ENCODE measurements at places on chromosomes 13 and 19.

DNA sequence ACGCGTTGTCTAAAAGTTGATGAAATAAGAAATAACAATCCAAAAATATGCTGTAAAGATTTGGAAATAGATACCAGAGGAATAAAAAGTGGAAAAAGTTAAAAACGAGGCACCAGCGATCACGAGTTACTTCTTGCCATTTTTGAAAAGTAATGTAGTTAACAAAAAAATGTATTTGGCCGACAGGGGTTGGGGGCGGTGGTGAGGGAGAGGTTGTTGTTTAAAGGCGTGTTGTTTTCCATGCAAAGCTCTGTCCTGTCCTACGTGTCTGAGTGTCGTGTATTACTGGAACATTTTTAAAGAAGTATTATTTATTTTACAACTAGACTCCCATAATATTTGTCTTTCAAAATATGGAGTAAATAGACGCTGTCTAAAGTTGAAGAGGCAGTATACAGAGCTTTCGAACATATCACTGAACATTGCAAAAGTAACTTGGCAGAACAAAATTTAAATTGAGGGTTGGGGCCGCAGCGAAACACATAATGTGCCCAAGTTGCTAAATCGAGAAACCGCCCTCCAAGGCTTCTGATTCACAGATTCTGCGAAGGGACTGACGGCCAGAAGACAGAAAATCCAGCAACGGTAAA is 823 bp downstream of the FBXO17 start:
- DNase-seq = no peak

DNA sequence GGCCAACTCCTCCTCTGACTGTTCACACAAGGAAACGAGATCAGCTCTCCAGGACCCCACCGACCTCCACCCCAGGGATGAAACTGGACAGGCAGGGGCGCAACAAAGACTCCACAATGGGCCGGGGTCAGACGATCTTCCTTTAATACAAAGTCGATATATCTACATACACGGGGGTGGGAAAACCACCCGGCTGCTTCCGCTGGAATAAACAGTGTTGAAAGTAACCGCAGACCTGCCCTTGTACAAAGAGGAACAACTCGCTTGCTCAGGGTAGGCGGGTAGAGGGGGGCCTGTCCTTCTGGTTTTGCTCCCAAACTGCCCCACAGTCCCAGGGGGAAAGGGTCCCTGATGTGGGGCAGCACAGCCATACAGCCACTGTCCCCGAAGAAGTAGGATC is 135.2 kb downstream of the PTPRS start:
- no peak for DNase-seq

DNA sequence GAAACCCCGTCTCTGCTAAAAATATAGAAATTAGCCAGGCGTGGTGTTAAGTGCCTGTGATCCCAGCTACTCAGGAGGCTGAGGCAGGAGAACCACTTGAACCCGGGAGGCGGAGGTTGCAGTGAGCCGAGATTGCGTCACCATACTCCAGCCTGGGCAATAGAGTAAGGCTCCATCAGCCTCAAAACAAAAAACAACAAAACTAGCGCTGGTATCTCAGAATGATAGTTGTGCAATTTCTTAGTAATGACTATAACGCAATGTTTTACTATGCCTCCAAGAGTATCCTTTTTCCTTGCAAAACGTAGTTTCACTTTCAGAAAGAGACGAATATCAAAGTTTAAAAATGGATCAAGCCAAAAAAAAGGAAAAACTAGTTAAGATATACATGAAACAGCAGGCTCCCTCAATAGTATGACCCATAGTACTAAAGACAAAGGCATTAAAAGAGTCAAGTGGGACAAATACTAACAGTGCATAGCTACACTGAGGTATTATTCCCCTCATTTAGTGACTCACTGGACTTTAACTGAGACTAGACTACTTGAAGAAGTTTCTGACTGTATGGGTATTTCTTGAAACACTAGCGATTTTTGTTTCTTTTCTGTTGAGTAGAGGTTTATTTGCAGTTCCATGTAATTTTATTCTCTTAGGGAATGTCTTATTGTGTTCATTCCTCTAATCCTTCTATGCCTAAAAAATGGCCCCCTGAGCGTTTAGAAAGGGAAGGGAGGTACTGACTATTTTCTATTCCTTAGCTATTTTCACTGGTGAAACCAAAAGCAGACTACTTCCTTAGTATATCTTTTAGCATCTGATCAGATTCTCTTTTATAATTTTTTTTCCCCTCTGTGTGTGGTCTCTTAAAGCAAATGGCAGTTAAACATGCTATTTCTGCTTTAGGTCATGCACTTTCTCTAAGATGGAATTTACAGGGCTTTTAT is 10.4 kb upstream of the ITM2B start:
- no peak for DNase-seq

DNA sequence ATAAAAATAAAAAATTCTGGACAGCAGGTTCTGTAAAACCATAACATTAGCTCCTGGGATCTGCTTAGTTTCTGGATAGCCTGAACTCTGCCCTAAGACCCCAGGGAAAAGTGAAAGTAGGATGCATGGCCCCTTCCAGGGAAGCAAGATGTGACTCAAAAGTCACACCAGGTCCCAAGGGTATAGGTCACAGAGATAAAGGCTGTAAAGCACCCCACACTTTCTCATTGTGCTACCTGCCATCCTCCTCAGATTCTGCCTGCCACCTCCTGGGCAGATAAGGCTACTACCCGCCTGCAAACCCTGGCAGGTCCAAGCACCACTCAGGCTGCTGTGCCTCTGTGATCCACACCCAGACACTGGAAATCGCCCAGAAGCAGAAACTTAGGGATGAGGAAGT is 20.6 kb downstream of the FFAR2 start:
- DNase-seq = no peak

GRCh38 chr13:68066879-68067513 is 836.9 kb upstream of the PCDH9 start:
- no peak for DNase-seq

GRCh38 chr13:43831088-43831487 is 44.3 kb upstream of the ENOX1 start:
- no peak for DNase-seq

Data from AG09319 (cell line).